GM23338 (cell line): ENCODE measurements at places on chromosomes 1 and 21. TPM values are rescaled to one million over a fixed set of nuclear protein-coding genes. Genes with fewer than 3 reads are reported as not detected.

Gene PTBP2
- 97.1 and 108 TPM in 2 replicates for total RNA-seq

Gene SPATA21
- total RNA-seq, result 2.6 TPM in 1 of 2 replicates, not detected in the other

Gene CADM3
- total RNA-seq, result 2.9 and 4.4 TPM in 2 replicates

Gene NMNAT2
- 8.5 and 10.0 TPM in 2 replicates for total RNA-seq
